ENCODE measurements at places on chromosomes 7 and 10.

DNA sequence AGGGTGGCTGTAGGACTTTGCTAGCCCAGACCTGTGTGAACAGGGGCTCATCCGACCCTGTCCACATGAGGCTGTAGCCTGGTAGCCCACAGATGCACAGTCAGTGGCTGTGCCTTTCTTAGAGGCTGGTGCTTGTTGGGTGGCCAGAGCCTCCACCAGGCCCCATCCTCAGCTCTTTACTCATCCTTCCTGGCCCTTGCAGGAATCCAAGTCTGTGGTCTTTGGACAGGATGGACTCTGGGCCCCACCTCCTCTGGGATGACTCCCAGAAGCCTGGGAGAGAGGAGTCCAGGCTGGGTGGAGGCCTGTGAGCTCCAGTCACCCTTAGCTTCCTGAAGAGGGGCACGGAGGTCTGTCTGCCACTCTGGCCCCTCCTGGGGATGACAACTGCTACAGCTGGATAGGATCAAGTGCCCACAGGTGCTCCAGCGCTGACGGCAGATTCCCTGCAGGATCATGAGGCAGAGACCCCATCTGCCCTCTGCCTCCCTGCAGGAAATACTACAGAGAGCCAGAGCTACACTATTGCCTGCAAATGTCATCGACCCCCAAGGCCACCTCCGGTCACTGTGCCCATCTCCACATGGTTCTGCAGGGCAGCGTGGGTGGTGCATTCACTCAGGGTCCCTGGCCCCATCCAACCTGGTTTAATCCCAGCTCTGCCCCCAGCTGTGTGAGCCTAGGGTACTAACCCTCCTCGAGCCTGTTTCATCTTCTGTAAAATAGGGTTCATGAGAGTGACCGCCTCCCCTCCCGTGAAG, 114.5 kb downstream of the PTPN20 start:
- peak; percentile 28 for DNase-seq

GRCh38 chr7:102917436-102918353, 4.9 kb downstream of the LRRC17 start:
- DNase-seq, result no peak

DNA sequence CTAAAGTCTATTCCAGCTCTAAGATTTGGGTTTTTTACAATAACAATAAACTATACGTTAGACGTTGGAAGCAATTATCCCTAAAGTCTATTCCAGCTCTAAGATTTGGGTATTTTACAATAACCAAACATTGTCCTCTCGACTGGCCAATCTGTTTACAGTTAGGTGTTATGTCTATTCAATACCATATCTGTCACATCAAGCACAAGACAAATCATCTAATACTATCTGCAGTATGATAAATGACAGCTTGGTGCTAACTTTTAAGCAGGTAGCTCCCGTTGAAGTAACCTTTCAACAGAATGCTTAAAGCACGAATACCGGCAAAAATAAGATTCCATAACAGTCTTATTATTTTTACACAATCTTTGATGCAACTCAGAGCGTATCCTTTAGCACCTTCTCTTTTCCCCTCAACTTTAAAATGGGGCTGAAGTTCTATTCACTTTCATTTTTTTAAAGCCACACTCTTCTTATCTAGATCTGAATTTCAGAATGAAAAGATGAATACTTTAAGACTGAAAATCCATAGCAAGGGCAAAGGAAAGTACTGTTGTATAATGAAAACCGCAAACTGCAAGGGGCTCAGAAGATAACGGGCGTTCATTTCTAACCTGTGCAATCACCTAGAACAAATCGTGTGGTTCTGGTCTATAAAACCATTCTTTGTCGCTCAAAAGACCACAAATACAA, 925 bp downstream of the H2AZ2 start:
- DNase-seq, result no peak

- DNase-seq, result no peak
Measured at GRCh38 chr7:99839287-99840021, 11.6 kb downstream of the CYP3A43 start.

- DNase-seq, result no peak
Measured at GRCh38 chr10:123890226-123890625, 1.4 kb downstream of the CPXM2 start.

- DNase-seq, result no peak
Measured at GRCh38 chr10:83987216-83987615, 152.1 kb upstream of the GHITM start.

GRCh38 chr7:68977385-68978055, 620.8 kb upstream of the AUTS2 start:
- no peak for DNase-seq

DNA sequence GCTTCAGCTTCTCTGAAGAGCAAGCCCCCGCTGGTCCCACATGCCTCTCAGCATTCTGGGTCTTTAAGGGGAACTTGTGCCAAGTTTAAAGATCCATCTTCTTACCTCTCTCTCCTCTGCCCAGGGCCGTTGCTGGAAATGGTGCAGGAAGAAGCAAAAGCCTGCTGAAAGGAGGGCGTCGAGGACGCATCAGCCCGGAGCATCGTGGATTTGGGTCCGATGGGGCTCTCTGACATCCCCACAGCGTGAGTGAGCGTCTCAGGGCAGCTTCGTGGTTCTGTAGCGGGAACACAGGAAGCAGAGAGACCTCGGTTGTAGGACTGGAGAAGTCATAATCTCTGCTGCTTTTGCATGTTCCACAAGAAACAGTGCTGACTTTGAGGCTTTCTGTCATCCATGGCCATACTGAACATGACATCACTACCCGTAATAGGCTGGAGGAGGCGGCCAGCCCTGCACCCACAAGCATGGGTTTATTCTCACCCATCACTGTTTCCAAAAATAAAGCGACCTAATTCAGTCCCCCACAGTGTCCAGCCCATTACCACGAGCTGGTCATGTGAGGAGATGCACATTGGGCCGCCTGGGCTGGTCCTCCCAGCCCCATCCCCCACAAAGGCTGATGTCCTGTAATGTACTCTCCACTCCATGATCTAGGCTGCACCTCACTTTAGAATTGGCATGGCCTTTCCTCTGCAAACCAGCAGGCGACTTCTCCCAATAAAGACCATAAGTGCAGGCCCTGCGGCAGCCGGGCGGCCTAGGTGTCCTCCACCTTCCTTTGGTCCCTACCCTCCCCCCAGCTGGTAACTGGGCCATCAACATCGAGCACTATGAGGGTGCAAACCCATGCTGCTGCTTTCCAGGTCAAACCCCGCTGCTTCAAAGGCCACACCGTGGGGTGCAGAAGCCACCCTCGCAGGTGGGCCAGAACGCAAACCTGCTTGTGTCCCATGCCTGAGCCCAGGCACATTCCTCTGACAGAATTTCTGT, 276.9 kb downstream of the TNS3 start:
- no peak for DNase-seq

DNA sequence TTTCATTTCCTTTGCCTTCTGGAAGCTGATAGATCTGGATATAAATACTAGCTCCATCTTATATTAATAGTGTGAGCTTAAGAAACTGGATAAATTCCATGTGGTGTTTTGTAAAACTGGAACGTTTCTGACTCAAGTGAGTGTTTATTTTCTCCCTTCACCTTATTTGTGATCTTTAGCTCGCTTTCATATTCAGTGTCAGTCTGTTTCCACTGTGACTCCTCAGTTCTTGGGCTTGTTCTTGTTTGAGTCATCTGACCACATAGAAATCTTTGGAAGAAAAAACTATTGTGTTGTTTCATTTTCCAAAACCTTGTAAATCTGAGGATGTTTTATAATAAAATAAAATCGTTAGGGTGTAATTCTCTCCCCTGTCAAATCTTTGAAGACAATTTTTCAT, 186.4 kb downstream of the POLR1F start:
- peak; percentile 91 for DNase-seq

- DNase-seq, result no peak
Measured at GRCh38 chr7:48170506-48170905, 752 bp upstream of the ABCA13 start.

DNA sequence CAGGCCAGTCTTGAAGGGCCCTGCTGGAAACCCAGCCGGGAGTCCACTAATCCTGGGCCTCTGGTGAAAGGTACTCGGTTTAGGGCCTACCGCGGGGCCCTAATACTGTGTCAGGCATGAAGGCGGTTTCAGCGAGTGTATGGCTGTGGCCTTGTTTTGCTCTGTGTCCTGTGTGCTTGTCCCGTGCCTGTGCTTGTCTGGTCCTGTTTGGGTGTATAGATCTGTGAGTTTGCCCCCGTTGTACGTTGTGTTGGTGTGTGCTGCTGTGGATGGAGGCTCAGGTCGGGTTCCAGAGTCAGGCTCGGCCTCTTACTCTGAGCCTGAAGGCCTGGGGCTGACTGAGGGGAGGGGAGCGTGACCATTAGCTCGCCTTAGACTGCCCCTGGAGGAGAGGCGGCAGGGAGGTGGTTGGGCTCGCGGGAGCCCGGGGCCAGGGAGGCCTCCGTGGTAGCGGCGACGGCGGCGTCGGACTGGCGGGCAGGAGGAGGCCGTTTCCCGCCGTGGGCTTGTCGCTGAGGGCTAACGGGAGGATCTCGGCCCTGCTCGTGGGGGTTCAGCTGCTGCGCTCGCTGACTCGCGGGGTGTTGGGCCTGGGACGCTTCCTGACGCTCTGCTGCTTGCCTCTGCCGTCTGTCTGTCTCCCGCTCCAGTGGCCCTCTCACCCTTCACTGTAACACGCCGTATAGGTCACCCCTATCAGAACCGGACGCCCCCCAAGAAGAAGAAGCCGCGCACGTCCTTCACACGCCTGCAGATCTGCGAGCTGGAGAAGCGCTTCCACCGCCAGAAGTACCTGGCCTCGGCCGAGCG, 2.6 kb downstream of the TLX1 start:
- DNase-seq, result no peak

GRCh38 chr7:13104128-13104527, 416.7 kb downstream of the ARL4A start:
- no peak for DNase-seq

GRCh38 chr10:61061923-61062504, 118.0 kb upstream of the RHOBTB1 start:
- no peak for DNase-seq

DNA sequence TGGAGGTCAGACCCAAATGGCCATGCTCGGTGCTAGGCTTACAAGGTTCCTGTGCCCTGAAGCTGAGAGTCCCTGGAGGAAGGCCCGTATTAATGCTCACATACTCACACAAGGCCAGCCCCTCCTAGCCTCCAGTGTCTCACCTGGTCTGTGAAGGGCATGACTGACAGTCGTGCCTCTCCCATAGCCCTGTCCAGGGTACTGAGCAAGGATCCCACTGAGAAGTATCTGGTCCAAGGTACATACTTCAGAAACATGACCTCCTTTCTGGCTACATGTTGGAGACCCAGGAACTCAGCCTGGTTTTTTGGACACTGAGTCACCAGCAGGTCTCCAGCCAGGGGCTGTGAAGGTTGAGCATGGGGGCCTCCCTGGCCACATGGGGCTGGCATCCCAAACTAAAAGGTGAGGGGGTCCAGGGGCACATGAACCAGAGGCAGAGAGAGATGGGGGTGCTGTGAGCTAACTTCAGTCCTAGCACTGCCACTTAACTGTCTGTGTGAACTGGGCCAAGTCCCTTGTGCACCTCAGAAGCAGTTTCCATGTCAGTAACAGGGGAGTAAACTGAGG, 17.6 kb upstream of the RASGEF1A start:
- DNase-seq, result no peak

DNA sequence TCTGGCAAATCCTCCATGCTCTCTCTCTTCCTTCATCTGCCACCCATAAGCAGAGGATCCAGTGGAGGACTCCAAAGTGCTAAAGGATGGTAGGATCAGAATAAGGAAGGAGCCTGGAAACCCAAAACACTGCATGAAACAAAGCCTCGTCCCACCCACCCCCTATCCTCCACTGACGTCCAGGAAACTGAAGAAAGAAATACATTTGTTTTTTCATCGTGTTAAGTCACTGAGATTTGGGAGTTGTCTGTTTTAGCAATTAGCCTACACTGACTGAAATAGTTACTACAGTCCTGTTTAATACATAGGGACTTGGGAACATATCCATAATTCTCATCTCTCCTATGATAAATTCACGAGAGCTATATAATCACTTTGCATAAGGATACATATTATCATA, 14.8 kb downstream of the ANXA7 start:
- no peak for DNase-seq

GRCh38 chr10:103053659-103054581, 135.8 kb downstream of the CNNM2 start:
- DNase-seq, result peak; percentile 79

DNA sequence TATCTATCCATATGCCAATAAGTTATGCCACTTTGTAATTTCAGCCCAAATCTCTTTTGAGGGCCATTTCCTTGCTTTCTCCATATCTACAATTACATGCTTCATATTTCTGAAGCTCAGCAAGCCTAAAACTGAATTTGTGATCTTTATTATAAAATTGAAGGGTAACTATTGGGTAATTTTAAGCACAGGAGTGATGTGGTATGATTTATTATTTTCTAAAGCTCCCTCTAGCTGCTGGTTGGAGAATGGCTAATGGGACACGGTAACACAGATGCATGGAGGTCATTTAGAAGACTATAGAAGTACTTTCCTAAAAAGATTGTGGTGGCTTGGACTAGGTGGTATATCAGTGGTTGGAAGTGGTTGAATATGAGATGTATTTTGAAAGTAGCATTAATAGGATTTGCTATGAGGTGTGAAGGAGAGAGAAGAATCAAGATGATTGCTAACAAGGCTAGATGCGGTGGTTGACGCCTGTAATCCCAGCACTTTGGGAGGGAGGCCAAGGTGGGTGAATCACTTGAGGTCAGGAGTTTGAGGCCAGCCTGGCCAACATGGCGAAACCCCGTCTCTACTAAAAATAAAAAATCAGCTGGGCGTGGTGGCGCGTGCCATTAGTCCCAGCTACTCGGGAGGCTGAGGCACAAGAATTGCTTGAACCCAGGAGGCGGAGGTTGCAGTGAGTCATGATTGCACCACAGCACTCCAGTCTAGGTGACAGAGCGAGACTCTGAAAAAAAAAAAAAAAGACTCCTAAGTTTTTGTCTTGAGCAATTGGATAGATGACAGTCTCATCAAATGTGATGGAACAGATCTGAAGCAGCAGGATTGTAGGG, 13.9 kb downstream of the KLHDC10 start:
- no peak for DNase-seq

- no peak for DNase-seq
Measured at GRCh38 chr7:128037081-128037480, 5.8 kb upstream of the LRRC4 start.

- no peak for DNase-seq
Measured at GRCh38 chr7:95601316-95601715, 5.0 kb upstream of the PDK4 start.

GRCh38 chr10:116538992-116539391, 6.7 kb upstream of the PNLIP start:
- DNase-seq, result no peak

GRCh38 chr7:1144269-1144771, 15.7 kb downstream of the ZFAND2A start:
- DNase-seq, result peak; percentile 19

- peak; percentile 79 for DNase-seq
Measured at GRCh38 chr10:85645926-85646711, 720.5 kb downstream of the GRID1 start.

DNA sequence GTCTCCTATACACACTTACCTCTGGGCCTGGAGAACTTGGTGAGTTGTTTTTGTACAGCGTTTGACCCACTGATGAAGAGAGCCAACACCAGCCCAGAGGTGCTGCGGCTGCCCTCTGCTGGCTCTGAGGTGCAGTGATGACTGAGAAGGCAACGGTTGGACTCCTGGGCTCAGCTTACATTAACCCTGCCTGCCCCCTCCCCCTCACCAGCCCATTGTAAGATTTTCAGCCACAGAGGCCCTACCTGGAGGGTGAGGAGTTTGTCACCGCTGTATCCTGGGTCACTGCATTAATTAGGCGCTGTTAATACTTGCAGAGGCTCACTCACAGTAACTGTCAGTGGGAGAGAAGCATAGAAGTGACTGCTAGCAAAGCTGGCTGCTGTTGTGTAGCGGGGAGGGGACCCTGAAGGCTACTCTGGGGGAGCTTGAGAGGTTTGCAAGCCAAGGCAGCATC, 19.0 kb upstream of the ANKRD2 start:
- DNase-seq, result peak; percentile 73

Measured in astrocyte of the spinal cord (primary cell).